Activated T-helper 1 cell treated with anti-CD3 and anti-CD28 coated beads, Interleukin-12 subunit alpha, Interleukin-12 subunit beta, Interleukin-2, Interleukin-4 antibody, amounts not matched to agents 30 ng/mL and 10 ng/mL and 1 ng/mL, durations not matched to agents 14 hours and 24 hours and 36 hours (primary cell): ENCODE measurements at places on chromosomes 5 and 9.

DNA sequence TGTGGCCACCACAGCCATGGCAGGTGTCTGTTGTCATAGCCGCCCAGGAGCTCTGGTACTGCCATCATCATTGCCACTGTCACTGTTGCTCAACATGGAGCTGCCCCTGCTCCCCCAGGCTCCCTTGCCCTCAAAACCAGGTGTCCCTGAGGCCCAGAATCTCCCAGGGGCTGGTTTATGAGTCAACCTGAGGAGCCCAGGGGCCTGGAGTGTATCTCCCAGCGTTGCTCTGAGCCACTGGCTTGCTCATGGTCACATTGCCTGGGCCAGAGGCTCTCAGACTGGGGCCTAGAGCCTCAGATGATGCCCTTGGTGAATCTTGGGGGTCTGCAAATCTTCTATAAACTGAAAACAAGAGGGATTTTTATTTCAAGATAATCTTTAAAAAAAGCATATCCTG is 24.7 kb upstream of the TBC1D2 start:
- no peak for DNase-seq

DNA sequence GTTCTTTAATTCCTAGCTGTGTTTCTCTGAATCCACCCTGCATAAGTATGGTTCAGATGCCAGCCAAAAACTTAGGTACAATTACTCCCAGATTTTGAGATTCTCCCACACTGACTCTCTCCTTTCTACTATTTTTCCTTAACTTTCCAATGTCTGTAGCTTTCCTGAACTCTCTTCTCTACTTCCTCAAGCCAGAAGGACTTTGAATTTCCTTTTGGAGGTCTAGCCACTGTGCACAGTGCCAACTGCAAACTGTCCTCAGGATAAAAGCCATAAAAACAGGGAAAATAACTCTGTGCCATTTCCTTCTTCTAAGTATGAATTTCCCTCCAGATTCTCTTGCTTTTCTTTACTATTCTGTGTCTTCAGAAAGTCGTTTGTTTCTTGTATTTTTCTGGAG is 157.2 kb downstream of the AP3B1 start:
- no peak for DNase-seq

GRCh38 chr5:173452119-173452905 is 124.1 kb upstream of the STC2 start:
- no peak for DNase-seq

DNA sequence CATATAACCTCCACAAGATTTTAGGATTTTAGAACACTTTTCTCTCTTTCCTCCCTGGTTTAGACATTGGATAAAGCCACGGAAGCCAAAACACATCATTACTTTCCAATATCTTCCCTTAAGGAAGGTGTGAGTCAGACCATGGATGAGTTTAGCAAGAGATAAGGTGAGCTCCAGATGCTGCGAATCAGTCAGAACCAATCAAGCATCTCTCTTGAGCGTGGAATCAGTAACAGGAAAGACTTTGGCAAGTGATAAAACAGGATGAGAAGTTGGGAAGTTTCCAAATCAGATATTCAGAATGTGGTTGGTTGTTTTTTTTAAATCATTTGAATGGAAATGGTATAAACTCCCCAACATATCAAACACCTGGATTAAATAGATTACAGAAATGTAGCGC is 397.8 kb downstream of the EFNA5 start:
- no peak for DNase-seq

DNA sequence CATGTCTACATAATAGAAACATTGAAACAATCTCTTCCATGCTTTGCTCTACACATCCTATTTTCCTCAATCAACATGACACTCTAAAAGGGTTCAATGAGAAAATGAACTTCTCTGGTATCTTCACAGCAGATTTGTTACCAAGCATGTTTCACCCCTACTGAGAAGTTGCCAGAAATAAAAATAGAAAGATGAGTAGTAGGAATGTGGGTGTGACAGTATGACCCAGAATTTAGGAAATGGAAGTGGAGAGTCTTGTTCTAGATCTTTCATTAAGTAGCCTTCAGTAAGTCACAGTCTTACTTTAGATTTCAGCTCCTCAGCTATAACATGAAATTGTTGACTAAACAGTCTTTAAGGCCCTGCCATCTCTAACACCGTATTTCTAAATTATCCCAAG is 581.8 kb downstream of the EFNA5 start:
- DNase-seq, result no peak

- no peak for DNase-seq
These were observed 19.9 kb downstream of the PRRX2 start for GRCh38 chr9:129685220-129685932.

GRCh38 chr5:112388739-112389138 is 30.3 kb downstream of the EPB41L4A start:
- DNase-seq, result no peak

DNA sequence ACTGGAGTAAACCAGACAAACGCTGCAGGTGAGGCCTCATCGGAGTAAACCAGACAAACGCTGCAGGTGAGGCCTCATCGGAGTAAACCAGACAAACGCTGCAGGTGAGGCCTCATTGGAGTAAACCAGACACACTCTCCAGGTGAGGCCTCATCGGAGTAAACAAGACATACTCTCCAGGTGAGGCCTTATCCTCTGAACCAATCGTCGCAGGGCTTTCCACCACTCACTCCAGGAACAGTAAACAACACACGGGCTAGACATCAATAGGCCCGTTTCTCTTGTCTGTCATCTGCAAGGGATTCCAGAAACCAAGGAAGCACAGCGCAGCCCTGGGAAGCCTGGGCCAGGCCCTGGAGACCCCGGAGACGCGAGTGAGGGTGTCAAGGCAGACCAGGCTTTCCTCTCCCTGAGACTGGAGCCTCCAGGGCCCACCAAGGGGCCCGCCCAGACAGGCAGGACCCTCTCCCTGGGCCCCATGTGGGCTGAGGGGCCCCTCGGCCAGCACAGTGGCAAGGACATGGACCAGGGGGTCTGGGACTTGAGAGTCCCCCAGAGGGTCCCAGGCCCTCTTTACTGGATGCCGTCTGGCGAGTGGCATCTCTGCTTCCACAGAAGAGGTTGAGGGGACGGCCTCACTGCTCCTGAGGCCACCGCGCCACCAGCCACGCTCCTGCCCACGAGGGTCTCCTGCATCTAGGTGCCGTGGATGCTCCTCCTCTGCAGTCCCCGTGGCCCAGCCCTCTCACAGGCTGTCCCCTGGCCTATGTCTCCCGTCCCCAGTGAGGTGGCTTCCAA is 26.4 kb upstream of the NSMF start:
- no peak for DNase-seq

GRCh38 chr5:73298772-73299630 is 126.0 kb downstream of the TMEM174 start:
- no peak for DNase-seq

DNA sequence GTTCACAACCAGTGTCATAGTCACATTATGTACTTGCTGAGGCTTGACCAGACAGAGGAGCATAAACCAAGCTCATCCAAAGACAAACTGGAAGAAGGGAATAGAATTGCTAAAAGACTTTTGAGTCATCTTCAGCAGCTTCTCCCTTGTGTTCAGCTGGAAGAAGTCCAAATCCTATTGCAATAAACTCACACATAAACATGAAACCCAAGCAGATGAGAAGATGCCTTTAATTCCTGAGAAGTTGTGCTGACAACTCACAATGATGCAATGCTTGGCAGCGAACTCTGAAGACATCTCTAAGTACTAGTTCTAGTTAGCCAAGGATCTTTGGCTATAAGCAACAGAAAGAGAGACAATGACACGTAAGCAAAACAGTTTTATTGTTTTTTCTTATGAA is 642.1 kb downstream of the KCTD16 start:
- no peak for DNase-seq

DNA sequence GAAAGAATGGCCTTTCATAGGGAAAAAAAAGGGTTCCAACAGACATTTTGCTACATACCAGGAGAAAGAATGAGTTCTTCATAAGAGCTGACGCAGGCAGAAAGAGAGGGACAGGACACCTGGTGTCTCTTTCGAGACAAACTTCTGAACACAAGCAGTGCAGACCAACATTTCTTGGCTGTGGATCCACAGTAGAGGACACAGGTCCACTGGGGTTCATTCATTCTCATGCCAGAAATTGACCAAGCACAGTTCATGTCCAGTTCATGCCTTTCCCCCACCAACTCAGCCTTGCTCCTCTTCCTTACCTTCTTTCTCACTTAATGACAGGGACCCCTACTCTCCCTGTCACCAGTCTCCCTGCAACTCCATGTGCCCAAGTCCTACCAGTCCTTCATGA is 137.7 kb downstream of the WDR41 start:
- no peak for DNase-seq

GRCh38 chr5:179974946-179975712 is 67.4 kb upstream of the TBC1D9B start:
- DNase-seq, result no peak
